Spleen (tissue), 13 donors: ENCODE measurements at places on chromosomes 12 and 14. TPM values are rescaled to one million over a fixed set of nuclear protein-coding genes. Genes with fewer than 3 reads are reported as not detected.

Gene ASCL4
- polyA plus RNA-seq = 0.03 TPM

- DNase-seq = peak; percentile 74
Measured at GRCh38 chr12:132071040-132071810, 72.9 kb downstream of the DDX51 start.

GRCh38 chr12:14558473-14558959, 9.2 kb downstream of the PLBD1 start:
- DNase-seq = no peak

- DNase-seq = no peak
Measured at GRCh38 chr12:88570103-88570502, 10.2 kb downstream of the KITLG start.

DNA sequence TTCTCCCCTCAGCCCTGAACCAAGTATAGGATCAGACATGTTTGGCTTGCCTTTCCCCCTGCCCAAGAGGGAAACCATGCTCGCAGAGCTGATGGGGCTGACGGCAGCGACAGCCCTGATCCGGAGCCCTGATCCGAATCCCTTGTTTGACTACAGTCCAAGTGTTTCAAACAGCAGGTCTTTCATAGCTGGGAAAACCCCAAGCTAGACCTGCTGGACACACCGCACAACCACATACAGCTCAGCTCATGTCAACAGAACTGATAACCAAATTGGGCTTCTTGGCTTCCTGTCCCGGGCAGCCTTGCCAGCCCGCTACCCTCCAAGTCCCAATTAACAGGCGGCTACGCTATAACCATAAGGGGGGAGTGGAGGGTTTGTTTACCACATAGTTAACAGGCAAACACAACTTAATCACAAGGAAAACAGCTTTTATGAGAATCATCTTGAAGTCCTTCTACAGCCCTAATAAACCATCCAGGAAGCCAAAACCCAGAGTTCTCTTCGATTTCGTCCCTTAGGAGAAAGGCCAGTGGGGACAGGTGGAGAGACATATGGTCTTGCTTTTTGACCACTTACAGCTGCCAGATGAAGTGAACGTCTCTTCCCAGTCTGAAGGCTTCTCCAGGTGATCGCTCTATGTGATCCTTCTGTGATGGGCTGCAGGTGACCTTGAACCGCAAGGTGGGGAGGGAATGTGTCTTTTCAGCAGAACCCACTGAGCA, 64.5 kb upstream of the MANSC4 start:
- no peak for DNase-seq

- DNase-seq = no peak
Measured at GRCh38 chr12:5010151-5010550, 33.5 kb upstream of the KCNA5 start.

DNA sequence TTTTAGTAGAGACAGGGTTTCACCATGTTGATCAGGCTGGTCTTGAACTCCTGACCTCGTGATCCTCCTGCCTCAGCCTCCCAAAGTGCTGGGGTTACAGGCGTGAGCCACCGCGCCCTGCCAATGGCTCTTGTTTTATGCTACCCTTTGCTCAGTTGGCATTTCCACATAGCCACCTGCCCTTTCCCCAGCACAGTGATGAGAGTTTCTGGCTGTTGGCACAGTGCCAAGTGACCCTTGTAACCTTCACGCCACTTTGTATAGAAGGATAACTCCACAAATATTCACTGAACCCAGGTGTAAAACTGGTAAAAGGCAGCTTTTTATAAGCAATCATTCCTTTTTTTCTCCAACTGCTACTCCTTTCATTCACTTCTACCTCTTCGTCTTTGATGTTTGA, 18.5 kb upstream of the CCDC175 start:
- no peak for DNase-seq

DNA sequence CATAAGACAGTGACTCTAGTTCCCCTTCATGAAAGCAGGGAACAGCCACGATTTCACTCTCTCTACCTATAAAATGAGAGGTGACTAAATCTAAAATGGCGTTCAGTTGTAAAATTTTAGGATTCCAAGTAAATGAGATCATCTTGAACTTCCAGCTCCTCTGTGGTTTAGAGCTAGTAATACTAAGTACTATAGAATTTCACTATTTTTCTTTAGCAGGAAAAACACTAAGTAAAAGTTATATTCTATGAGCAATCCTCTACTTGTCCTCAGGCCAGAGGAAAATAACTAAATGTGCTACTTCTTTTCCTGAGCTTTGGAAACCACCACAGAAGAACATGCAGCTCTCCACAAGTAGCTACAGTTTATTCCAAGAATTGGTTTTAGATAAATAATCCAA, 55.6 kb downstream of the NIN start:
- DNase-seq = no peak

Gene LRRC10
- polyA plus RNA-seq = not detected

Gene DEGS2
- 1.1 TPM for polyA plus RNA-seq

DNA sequence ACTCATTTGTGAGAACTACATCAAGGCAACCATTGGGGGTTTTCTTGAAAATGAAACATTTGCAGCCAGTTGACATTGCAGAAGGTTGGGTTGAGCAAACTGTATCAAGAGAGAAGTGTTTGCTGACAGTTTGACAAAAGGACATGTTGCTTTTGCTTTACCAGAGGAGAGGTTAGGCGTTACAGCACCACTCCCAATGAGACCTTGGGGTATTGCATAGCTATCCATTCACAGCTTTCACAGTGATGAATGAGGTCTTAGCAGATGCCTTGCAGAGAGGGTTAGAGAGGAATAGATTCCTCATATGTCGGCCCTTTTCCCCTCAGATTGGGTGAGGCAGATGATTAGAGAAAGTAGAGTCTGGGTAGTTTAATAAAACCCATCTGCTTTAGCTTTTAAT, 988.9 kb upstream of the FLRT2 start:
- DNase-seq = no peak

GRCh38 chr12:16346958-16347357, 487 bp upstream of the MGST1 start:
- DNase-seq = no peak

Gene BMP4
- 2.1 TPM for polyA plus RNA-seq

GRCh38 chr14:77026166-77026929, 2.2 kb downstream of the IRF2BPL start:
- peak; percentile 90 for DNase-seq

Gene AP5M1
- 8.8 TPM for polyA plus RNA-seq

Gene HSPB8
- 14.1 TPM for polyA plus RNA-seq

DNA sequence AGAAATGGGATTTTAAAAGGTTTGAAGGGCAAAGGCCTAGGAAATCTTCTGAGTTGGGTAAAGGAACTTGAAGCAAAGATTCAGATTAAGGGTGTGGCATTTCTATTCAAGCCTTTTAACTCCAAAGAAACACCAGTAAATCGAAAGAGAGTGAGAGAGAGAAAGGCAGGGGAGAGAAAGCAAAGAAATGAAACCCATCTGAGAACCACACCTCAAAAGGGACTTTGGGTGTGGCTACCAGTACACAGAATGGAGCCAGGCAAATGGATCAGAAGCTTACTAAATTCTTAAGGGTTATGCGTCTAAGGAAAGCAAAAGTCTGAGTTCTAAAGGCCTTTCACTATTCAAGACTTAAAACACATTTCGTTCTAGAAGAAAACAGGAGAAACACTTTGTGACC, 277.4 kb downstream of the BCL11B start:
- DNase-seq = no peak

Gene MFAP5
- 2.4 TPM for polyA plus RNA-seq

- no peak for DNase-seq
Measured at GRCh38 chr12:61869796-61870195, 390.4 kb upstream of the USP15 start.

DNA sequence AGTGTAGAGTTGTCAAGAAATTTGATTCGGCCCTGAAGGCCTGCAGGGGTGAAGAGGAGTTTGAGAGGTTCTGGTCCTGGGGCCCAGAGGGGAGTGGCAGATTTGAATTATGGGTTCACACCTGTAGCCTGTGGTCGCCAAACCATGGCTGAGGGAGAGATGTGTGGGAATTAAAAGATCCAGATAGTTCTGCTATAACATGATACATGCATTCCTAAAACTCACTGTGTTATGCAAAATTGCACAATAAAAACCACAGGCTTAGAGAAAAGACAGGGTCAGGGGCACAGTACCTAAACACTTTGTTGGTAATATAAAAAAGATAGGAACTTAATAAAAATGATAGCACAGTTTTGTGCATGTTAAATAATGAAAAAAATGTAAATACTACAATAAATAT, 106.2 kb downstream of the TMEM30B start:
- DNase-seq = no peak

Gene CBLN3
- 13.8 TPM for polyA plus RNA-seq

DNA sequence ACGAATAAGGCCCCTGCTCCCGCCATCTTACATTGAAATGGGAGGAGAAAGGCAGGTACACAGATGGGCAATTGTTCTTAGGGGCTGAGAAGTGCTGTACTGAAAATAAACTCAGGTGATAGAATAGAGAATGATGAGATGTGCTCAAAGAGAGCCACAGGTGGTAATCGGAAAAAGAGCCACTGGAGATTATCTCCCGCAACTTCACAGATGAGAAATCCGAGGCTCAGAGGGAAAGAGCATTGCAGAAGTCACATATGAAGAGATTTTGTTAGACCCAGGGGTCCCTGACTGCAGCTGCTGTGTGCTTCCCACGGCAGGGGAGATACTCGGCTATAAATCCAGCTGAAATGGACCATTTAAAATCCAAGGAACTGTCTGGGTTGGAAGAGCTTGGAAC, 73.7 kb downstream of the PRIMA1 start:
- DNase-seq = no peak

- no peak for DNase-seq
Measured at GRCh38 chr12:121187501-121187900, 22.4 kb upstream of the P2RX4 start.

DNA sequence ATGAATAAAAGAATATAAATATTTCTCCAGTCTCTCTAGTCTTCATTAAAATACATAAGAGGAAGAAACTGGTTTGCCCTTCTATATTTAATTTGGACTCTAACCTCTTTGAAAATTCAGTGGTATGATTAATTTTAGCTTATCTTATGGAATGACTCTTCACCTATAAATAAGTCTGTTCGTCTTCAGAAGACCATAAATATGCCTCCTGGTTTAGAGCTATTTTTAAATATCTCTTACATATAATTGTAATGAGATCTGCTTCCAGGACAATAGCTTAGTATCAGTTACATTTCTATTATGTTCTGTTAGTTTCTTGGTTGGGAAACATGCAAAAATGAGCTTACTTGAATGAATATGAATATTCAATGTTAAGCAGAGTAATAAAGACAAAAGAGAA, 257.5 kb upstream of the HMGA2 start:
- no peak for DNase-seq

Gene RNU4-1
- not detected for polyA plus RNA-seq

DNA sequence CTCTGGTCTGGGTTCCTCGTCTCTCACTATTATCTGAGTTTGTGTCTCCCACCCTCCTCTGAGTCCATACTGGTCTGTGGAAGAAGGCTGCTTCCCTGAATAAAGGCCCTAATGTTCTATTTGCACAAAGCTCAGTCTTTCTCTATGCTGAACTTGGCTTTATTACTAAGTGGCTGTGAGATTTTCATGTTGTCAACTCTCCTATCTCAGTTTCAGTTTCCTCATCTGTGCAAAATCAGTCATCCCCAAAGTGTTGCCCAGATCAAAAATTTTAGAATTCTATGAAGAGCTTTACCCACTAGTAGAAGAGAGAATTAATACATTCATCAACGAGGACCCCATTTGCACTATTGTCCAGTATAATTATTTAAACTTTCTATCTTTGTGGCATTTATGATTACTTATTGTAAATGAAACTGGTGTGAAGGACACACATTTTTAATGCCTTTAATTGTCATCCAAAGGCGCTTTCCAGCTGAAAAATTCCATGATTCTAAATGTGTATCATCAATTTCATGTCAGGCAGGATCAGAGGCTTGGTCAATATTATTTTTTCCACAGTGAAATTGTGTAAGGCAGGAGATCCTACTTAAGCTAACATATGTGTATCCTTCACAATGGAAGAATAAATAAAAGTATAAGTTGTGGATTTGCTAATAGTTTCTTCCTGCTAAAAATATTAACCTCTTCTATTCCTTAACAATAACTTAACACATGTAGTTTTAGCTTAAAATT, 79.1 kb upstream of the EEA1 start:
- no peak for DNase-seq

GRCh38 chr14:24258548-24259265, 4.3 kb downstream of the TGM1 start:
- DNase-seq = peak; percentile 50

Gene TGM1
- polyA plus RNA-seq = 3.5 TPM

- no peak for DNase-seq
Measured at GRCh38 chr14:78446807-78447206, 276.6 kb downstream of the NRXN3 start.

DNA sequence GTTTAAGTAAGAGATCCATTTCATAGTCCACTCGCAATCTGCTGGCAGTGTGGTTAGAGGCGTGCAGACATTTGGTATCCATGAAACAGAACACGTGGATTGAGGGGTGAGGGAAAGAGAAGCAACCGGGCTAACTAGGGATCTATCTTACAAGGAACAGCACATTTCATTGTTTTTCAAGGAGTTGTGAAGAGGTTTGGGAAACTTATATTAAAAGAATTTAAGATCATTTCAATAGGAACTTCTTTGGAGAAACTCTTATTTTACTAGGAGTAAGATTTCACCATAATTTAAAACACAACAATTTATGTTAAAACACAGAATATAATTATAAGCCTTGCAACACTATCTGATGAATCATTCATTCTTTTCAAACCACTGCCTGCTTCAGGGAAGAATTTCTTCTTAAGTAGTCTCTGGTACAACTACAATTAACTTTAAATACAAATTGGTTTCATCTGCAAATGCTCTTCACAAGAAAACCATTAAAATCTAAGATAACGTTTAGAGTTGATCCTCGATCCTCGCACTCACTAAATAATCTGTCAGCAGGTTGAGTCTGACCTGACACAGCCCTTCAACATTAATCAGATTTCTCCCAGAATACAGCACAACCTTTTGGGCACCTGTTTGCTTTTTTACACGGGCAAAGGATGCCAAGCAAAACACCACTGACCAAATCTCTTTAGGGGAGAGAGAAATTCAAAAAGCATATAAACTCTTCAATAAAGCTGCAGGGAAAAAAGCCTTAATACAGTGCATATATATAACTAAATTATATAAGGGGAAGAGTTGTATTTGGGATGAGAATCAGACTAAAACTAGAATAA, 27.3 kb downstream of the PPTC7 start:
- DNase-seq = no peak
